ENCODE measurements at places on chromosomes 16 and 17.

GRCh38 chr17:32277284-32277683 is 11.7 kb downstream of the RHBDL3 start:
- no peak for DNase-seq

DNA sequence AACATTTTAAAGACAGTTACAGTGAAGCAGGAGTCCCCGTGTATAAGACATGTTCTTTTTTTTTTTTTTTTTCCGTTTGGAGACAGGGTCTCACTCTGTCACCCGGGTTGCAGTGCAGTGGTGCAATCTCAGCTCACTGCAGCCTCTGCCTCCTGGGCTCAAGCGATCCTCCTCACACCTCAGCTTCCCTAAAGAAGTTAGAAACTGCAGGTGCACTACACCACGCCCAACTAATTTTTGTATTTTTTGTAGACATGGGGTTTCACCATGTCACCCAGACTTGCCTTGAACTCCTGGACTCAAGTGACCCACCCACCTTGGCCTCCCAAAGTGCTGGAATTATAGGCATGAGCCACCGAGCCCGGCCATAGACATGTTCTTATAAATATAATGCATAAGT is 3.0 kb downstream of the EVI2B start:
- DNase-seq = no peak

- DNase-seq = peak; percentile 18
Measured at GRCh38 chr16:57639172-57639887, 10.9 kb downstream of the ADGRG1 start.

DNA sequence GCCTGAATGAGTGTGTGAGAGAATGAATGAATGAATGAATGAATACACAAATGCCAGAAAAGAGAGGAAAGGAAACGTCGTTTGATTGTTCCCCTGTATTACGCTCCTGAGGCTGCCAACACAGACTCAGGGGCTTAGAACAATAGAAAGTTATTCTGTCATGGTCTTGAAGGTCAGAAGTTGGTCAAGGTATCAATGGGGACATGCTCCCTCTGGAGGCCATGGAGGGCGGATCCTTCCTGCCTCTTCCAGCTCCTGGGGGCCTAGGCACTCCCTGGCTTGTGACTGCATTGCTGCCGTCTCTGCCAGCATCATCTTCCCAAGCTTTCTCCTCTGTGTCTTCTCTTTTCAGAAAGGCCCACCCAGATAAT is 1.5 kb upstream of the SLC38A8 start:
- DNase-seq = no peak

GRCh38 chr17:73536700-73537605 is 107.3 kb downstream of the SDK2 start:
- DNase-seq = no peak

GRCh38 chr16:14180481-14180944 is 109.4 kb downstream of the MRTFB start:
- no peak for DNase-seq

- no peak for DNase-seq
Measured at GRCh38 chr17:80899402-80900268, 92.0 kb upstream of the CHMP6 start.

DNA sequence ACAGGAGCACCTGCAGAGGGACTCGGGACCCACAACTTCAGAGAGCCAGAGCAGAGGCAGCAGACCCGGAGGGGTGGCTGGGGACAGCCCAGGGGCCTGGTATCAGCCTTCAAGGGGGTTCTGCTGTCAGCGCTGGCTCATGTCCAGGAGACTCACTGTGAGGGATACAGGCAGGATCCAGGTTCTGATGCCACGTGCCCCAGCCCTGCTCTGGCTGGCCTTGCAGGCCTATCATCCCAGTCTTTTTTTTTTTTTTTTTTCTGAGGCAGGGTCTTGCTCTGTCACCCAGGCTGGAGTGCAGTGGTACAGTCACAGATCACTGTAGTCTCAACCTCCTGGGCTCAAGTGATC is 9.0 kb upstream of the MTSS2 start:
- no peak for DNase-seq

- DNase-seq = peak; percentile 67
Measured at GRCh38 chr17:44198721-44199552, 747 bp downstream of the ATXN7L3 start.

Data from naive B cell (primary cell).